ENCODE measurements at places on chromosomes 2 and 18.

- DNase-seq, result peak; percentile 10
Measured at GRCh38 chr2:147937744-147938349, 82.7 kb downstream of the ORC4 start.

DNA sequence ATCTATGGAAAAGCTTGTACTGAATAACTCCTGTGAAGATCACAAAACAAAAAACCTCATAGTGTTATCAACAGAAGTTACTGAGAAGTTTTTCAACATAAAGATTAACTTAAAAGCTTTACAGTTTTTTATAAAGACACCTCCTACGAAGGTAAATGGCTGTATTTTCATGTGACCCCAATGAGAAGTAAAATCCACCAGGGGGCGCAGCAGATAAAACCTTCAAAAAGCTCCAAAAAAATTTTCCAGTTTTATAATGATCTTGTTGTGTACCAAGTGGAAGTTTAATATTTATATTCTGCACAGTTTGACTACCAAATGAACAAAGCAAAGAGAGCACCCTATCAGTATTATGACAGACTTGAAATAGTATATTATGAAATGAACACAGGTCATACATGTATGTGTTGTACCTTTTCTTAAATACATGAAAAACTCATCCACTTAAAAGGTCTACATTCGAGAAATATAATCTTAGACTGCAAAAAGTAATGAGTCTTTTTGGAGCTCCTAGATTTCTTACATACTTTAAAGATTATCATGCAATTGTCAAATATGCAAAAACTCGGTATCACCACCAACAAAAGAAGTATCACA lies 38.5 kb downstream of the PNO1 start:
- DNase-seq, result no peak

GRCh38 chr18:74896390-74896991 lies 298.8 kb downstream of the ZNF407 start:
- DNase-seq, result no peak

DNA sequence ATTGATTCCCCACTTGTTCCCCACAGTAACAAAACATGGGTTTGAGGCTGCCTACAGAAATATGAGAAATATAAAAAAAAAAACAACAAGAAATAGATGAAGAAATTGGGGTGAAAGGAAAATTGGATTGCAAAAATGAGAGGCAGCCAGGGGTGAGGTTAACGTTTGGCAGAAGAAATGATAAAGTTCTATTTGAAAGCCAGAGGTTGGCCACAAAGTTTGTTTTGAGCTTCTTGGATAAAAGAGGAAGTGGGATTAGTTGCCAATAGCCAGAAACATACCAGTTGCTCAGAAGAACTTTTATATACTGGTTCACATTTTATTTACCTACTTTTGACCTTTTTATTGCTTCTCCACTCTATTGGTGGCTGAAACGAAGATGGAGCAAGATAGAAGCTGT lies 67.5 kb downstream of the FASTKD2 start:
- no peak for DNase-seq

DNA sequence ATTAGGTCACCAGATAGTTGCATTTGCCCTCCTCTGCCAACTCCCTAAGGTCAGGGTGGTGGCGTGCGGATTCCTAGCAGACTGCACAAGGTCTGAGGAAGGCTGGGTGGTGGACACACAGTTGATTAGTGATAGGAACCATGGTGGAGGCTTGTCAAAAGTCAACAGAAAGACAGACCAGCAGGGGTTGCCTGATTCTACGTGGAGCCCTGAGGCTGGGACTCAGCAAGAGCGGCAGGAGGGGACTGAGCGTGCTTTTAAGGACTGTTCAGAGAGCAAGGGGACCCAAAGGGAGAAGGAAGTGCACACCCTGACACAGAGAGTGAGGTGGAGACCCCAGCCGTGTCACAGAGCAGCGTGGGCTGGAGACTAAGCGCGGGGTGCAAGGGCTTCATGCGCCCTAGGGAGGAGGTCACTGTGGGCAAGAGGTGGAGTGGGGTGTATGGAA lies 513.2 kb downstream of the RNF144A start:
- no peak for DNase-seq

DNA sequence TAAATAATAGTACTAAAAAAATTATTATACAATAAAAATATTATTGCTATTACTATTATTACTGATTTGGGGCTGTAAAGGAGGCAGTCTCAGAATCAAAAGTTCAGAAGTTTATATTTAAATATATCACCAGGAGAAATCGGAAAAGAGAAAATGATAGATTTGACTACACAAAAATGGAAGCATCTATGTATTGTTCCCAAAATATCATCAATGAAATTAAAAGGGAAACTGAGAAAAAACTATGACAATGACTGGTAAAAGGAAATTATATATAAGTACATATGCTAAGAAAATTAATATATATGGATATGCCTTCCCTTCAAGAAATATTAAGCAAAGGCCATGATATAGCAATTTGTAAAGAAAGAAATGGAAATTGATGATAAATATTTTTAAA lies 7.7 kb upstream of the TXNDC2 start:
- DNase-seq, result no peak

- no peak for DNase-seq
Measured at GRCh38 chr2:224764565-224765236, 48.5 kb upstream of the CCDC195 start.

- DNase-seq, result no peak
Measured at GRCh38 chr2:190678444-190679162, 29.7 kb downstream of the NAB1 start.

GRCh38 chr2:197255543-197255942 lies 55.0 kb downstream of the ANKRD44 start:
- no peak for DNase-seq
